Hindlimb muscle (tissue), 1 donor: ENCODE measurements at places on chromosomes 1 and 21.

- DNase-seq = no peak
Measured at GRCh38 chr1:1371746-1372711, 3.0 kb downstream of the AURKAIP1 start.

- no peak for DNase-seq
Measured at GRCh38 chr1:109730666-109731065, 10.2 kb downstream of the GSTM3 start.

GRCh38 chr1:25064465-25065240 lies 134.6 kb upstream of the RUNX3 start:
- no peak for DNase-seq

DNA sequence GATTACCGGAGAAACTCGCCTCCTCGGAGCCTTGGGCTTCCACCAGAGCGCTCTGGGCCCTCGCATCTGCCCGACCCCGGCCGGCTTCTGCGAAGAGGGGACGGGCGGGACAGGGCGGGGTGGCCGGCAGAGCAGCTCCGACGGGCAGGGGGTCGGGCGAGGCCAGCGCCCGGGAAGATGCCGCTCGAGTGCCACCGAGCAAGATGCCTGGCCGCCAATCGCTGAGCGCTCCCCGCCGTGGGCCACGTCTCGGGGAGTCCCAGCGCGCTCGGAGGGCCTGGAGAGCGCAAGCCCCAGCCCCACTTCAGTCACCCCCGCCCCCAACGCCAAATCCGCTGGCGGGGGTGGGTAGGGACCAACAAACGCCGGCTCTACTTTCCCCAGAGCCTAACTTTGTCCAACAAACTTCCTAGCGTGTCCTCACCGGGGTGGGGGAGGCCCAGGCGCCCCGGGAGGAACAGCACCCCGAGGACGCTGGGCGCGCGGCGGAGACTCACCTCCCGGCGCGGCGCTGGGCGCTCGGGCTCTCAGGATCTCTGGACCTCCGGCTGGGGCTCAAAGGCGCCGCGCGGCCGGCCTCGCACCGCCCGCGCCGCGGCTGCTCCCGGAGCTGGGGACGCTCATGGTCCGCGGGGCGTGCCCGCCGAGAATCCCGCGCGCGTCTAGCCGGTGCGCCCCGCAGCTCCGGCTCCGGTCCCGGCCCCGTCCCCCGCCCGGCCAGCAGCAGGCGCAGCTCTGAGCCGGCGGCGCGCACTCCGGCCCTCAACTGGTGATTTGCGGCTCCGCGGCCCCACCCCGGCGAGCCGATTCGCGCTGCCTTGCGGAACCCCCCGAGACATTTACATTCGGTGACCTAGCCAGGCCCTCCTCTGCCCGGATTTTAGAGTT lies at the start of gene BCAR3:
Gene BCAR3, minus strand, starts transcription at position 737 of the 888 bp plus-strand sequence. CDS start 6,907 bp downstream, outside the sequence.
- DNase-seq = no peak

DNA sequence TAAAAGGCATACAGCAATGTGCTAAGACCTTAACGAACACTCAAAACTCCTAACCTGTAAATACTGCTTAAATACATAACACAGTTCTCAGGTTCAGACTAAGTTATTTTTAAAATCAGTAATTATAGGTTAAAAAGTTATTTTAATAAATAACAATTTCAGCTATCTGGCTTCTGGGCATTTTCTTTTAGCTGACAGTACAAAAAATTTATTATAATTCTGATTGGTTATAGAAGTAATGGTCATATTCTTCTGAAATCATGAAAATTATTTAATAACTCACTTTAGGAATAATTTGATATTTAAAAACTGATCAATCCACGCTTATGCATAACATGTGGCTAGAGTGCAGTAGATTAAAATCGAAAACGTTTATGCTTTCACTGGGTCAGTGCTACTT lies 10.7 kb downstream of the RGS18 start:
- DNase-seq = no peak

DNA sequence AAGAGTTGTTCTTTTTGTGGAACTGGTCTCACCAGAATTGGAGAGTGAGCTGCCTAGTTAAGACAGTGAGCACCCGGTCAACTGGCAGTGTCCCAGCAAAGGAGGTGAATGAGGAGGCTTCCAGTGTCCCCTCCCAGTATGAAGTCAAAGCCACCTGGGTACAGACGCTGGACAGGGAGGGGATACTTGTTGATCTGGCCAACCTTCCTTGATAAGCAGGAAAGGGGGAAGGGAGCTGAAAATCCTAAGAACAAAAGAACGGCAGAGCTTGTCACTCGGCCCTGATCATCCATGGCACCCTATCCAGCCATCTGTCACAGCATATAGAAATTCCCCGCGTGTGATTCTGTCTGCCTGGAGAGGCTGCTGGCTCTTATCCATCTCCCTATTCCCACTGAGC lies 91.5 kb downstream of the SSBP3 start:
- no peak for DNase-seq

DNA sequence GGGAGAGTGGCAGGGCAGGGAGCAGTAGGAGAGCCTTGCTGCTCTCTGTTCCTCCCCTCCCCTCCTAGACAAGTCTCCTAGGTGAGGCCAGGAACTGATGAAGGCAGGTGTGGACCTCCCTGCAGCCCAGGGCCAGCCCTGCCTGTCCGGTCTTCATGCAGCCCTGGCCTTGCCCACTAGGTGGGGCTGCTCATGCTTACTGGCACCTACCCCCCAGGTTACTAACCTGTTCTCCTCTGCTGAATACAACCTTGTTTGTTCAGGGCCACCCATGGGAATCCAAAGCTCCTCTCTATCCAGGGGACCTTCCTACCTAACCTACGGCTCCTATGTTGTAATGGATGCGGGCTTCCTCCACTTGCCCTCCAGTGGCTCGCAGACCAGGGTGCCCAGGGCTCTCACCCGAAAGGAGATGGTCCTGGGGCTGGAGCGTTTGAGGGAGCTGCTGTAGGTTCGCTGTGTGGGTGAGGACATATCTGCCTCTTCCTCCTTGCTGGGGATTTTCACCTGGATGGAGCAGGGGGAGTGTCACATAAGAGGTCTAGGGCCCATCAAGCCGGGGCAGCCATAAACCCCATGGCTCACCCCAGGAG lies 7.9 kb upstream of the TNNT2 start:
- DNase-seq = no peak
